Hypothalamus (tissue), 51 donors: ENCODE measurements at places on chromosomes 6 and 20.
A peak's percentile ranks its signal among the peaks of the same experiment; 100 is the strongest.

DNA sequence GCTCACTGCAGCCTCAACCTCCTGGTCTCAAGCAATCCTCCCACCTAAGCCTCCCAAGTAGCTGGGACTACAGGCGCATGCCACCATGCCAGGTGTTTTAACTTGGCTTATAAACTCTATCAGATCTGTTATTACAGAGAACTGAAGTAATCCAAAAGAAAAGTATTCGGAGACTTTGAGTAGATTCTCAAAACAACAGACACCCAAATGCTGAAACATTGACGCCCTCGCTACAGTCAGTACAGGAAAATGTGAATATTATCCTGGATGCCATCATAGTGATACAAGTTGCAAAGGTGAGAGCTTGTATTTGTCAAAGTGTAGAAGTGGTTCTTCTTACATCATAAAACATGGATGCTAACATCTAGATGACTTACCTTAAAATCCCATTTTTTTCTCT, 108.7 kb upstream of the EDN1 start:
- DNase-seq: no peak

- no peak for DNase-seq
Measured at GRCh38 chr6:16137451-16137801, 8.5 kb downstream of the MYLIP start.

DNA sequence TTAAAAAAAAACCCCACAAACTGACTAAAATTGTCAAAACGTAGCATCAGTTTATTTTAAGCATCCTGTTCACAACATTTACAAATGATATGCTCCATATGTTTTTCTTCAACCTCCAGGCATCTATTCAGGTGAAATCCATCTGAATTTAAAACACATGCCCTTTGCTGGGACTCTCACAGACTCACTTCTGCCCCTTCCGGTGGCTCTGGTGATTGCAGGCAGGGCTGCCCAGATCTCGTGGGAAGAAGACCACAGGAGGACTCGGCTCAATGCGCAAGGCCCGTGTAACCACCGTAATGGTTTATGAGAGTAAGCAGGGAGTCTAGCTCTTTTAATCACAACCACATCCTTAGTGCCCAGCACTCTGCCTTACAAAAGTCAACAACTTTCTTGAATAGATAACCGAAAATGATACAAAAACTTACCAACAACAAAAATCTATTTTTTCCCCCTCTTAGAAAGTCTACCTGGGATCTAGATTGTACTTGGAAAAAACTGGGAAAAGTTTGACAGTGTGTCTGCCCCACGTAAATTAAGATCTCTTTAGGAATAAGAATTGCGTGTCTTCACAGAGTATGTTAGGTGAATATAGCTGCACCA, 139.1 kb downstream of the KIF16B start:
- peak; percentile 4 for DNase-seq

DNA sequence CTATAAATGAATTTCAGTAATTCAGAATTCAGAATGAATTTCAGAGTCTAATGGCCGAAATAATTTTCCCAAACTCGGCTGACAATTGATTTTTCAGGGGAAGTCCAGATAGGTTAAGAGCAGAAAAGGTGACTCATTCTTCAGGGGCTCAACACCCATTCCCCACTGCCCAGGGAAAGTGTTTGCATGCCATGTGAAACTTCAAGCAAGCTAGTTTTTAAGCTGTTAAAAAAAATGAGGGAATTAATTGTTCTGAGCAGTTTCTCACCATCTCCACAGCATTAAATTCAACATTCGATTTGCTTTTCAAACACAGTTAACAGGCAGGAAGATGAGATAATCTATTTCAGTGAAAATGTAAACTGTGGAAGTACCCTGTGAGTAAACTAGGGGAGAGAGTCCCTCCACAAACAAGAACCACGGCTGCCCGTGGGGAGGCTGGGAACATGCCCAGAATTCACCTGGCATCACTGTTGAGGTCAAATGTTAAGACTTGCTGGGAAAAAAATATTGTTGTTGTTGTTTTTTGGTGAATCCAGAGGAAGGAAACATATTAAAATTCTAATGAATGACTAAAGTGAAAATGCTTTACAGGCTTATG, 650.8 kb upstream of the AGPAT4 start:
- no peak for DNase-seq

DNA sequence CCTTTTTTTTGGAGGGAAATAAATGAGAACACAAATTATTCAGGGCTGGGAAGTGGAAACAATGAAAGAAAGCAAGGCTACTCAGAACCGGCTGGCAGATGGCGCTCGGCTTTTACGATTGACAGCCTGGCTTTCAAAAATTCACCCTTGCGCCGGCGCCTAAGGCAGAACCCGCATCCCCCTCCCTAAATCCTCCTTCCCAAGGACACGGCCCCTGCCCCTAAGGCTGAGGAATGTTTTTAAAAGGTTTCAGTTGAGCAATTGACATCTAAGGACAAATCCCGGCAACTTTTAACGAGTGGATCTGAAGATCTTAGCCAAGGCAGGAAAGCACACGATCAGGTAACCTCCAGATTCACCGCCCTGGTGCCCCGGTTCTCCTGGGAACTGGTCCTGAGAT, 16.3 kb downstream of the GNAS start:
- DNase-seq: no peak

DNA sequence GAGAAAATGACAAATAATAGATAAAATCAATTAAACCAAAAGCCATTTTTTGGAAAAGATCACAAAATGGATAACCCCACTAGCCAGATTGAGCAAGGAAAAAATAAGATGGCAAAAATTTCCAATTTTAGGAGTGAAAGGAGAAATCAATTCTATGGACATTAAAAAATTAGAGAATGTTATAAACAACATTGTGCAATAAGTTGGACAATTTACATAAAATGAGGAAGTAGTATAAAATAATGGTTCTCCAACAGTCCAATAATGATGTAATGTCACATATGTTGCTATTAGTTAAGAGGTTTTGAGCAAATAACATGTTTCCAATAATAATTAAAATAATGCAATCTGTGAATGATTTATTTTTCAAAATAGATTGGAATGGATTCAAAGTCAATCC, 3.1 kb upstream of the SNAP91 start:
- no peak for DNase-seq

DNA sequence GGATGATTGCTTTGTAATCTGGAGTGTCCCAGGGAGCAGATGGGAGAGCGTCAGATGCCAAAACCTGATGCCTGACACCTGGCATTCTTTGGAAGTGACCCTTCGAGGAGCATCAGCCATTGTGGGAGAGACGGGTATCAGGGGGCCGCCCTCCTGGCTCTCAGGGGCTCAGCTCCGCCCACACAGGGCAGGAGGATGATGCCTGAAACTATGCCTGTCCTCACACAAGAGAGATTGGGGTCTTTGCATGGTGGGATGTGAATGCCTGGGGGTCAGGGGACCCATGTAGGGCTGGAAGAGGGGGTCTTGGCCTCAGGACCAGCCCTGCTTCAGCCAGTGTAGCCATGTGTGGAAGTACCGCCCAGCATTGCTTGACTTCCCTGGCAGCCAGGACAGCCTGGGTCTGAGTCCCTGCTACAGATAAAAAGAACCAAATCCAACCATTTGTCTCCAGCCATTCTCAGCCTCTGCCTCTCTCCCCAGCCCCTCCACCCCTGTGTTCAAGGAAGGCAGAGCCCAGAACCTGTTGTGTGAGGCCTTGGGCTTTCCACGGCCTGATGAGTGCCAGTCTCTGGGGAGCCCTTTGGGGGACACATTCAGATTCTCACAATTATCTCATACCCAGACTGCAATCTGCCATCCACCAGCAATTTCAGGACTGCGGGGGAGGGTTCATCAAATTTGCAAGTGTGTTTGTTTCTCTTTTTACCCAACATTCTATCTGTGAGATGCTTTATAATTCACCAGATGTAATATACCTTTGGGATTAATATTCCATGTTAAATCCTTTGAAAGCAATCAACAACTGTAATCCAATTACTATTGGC, 371.2 kb downstream of the PREX1 start:
- no peak for DNase-seq

DNA sequence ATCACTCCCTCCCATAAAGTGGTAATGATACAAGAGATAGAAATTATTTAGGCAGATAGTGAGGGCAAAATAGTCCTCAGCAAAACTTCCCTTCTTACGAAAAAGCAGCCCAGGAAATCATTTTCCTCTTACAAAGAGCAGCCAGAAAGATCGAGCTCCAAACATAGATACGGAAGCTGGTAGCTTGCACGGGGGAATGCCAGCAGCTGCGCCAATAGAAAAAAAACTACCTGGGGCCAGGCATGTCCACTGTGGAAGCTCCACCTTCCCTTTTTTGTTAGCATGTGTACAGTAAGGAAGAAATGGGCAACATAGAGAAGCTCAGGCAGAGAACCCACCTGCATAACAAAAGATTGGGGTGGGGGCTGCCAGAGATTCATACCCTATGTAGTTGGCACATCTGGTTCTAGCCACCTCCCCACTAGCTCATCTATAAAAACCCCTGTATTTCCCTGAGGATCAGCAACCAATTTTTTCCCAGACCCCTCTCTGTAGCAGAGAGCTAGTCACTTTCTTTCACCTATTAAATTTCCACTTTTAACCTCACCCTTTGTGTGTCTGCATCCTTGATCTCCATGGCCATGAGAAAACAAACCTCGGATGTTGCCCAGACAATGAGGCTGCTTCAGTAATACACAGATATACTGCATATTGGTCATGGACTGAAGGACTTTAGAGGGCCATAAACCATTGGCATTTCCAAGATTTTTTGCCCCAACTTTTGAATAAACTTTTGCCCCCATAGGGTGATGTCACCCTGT, 52.1 kb downstream of the SOD2 start:
- DNase-seq: no peak

- no peak for DNase-seq
Measured at GRCh38 chr20:7123457-7123856, 356.0 kb downstream of the BMP2 start.

DNA sequence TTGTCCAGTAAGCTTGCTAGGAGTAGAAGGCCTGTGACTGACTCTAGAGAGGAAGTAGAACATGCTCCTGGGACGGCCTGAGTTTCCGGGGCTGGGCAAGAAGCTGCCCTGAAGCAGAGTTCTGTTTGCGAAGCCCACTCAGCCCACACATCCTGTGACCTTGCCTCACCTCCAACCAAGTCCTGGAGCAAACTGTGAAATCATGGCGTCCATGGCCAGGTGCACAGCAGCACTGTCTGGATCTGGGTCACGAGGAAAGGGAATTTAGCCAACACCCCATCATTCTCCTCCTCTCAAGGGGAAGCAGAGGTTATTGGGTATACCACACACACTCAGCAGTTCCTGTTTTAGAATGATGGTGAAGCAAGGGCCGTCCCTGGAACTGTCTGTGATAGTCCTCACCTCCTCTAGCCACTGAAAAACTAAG, 87.5 kb downstream of the CRYBG1 start:
- DNase-seq: no peak

DNA sequence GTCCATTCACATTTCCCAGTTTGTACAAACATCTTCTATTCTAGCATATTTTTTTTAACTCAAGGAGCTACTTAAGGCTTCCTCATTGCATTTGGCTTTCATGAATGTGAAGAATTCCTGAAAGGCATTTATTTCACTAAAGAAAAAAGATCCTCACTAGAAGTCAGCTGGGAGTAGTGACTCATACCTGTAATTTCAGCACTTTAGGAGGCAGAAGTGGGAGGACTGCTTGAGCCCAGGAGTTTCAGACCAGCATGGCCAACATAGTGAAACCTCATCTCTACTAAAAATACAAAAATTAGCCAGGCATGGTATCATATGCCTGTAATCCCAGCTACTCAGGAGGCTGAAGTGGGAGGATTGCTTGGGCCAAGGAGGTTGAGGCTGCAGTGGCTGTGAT, 30.9 kb upstream of the XRN2 start:
- DNase-seq: no peak

DNA sequence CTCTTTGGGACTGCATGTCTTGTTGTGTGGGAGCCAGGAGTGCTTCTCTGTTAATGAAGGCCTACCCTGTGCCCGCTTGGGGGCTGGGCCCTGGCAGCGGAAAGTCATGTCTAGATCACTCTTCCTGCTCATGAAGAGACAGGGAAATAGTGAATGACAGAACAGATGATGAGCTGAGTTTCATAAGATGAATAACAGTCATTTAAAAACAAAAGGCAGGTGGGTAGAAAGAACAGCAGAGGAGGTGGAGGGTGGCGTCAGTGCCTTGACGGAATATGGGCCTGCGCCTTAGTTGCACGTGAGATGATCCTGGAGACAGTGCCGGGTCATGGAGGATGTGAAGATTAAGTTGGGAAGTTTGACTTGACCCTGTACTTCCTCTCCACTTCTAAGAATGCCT, 85.5 kb downstream of the ARID1B start:
- DNase-seq: no peak

DNA sequence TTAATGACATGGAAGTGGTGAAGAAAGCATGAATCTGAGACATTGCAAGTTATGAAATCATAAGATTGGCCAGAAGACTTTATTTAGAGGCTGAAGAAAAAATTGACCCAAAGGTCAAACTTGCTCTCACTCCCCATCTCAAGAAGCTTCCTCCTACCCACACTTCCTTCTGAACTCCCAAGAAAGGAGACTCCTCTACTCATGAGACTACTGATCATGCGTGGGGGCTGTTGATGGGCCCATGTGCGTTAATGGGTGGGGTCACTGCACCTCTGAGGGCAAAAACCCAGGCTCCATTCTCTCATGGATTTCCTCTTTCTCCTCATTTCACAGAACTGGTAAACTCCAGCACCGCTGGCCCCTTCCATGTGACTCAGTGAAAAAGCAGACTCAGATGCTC, 470.6 kb upstream of the ARID1B start:
- DNase-seq: no peak

- DNase-seq: no peak
Measured at GRCh38 chr6:17472653-17473183, 79.3 kb downstream of the CAP2 start.

- no peak for DNase-seq
Measured at GRCh38 chr6:12189661-12190060, 100.5 kb upstream of the EDN1 start.

DNA sequence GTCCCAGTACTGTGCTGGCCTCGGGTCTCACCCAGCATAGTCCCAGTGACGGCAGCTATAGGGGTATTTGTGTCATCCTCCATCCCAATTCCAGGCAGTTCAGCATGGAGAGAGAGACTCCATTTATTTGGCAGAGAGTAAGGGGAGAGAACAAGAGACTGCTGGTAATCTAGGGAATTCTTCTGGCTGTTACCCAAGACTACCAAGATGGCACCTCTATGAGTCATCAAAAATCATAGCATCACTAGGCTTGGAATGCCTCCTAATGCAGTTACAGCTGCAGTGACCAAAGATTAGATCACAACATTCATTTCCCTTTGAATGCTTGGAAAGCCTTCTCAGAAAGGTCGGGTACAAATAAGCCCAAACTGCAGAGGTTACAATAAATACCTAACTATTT, 660.4 kb upstream of the FLRT3 start:
- DNase-seq: no peak

DNA sequence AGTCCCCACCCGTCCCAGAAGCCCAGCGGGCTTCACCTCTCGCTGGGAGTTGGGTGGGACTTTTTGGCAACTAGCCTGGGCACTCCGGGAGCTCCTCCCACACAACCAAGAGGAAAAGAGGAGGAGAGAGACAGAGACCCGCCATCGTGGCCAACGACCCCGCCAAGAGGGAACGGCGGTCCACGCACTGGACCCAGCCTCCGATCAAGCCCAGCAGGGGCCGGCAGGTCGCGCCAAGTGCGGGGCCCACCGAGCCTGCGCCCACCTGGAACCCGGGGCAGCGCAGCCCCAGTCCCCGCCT, 3.0 kb upstream of the TMEM14C start:
- DNase-seq: no peak

GRCh38 chr6:26029857-26030653, 57.2 kb upstream of the HFE start:
- DNase-seq: no peak

- DNase-seq: no peak
Measured at GRCh38 chr20:52103913-52104545, 87.5 kb downstream of the ZFP64 start.
